Stimulated activated CD4-positive, alpha-beta T cell treated with anti-CD3 and anti-CD28 coated beads, Interleukin-12 subunit alpha, Interleukin-12 subunit beta, amount 100 ng/mL, for 4 hours (primary cell): ENCODE measurements at places on chromosomes 1 and 21.

- no peak for DNase-seq
These were observed 2.5 kb downstream of the PPT1 start for GRCh38 chr1:40094466-40095110.

- no peak for DNase-seq
These were observed 12.6 kb upstream of the CD34 start for GRCh38 chr1:207923561-207923960.

DNA sequence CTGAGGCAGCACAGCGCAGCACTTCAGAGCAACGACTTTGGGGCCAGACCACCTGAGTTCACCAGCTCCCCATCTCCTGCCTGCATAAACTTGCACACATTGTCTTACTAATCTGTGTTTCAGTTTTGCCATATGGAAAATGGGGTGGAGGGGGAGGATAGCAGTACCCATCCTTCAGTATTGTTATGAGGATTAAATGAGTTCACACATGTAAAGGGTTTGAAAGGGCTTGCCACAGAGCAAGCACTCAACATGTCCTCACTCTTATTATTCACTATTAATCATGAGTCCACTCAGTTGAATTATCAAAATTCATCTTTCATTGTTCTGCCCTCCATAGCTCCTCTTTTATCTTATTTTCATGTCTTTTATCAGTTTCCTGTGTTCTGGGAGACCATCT, 40.1 kb upstream of the BMP8B start:
- no peak for DNase-seq

DNA sequence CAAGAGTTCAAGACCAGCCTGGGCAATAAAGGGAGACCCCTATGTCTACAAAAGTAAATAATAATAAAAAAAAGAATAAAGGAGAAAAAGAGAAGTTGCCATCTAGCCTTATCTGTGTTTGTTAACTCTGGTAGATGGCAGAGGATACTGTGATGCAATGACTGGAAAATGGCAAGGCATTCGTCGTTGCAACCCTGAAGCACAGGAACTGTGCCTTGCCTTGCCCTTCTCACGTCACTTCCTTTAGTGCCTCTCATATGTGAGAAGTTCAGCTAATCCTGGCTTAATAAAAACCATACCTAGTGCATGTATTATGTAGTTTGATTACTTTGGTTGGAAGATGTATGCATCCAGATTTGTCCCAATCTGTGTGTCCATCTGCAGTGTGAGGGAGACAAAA, 25.8 kb upstream of the PIGC start:
- no peak for DNase-seq

DNA sequence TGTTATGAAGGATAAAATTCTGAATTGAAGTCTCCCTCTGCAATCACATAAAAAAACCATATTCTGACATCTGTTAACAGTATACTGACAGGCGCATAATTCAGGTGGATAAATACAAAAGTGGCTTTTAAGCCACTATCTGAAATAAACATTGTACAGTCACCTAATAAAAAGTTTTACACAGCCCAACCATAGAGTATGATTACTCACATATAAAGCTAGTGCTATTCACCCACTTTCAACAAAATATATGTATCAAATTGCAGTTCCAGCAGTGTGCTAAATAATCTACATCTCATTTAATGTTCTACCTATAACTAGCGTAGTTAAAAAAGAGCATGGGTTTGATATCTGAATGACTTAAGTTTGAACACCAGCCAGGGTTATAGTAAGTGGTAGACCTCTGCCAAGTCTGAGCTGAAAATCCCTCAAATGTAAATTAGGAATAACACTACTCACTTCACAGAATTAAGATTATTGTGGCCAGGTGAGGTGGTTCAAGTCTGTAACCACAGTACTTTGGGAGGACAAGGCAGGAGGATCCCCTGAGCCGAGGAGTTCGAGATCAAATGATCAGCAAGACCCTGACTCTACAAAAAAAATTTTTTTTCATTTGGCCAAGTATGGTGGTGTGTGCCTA, 3.9 kb downstream of the EGLN1 start:
- no peak for DNase-seq

- peak; percentile 54 for DNase-seq
These were observed 17.7 kb downstream of the PTPRC start for GRCh38 chr1:198656500-198656932.

- no peak for DNase-seq
These were observed 104.0 kb downstream of the BRINP2 start for GRCh38 chr1:177274687-177275211.

GRCh38 chr1:157162345-157162744, 24.1 kb upstream of the ETV3 start:
- DNase-seq: no peak

DNA sequence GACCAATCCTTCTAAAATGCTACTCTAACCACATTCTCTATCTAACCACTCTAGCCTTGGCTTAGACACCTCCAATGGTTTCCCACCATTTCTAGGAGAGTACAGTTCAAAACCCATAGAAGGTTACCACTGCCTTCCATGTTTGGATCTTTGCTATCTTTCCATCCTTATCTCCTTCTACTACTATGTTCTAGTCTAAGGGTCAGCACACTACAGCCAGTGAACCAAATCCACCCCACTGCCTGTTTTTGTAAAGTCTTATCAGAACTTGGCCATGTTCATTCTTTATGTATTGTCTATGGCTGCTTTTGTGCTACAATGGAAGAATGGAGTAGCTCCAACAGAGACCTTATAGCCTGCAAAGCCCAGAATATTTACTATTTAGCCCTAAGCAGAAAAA, 6.2 kb downstream of the MTF1 start:
- no peak for DNase-seq

GRCh38 chr21:15688016-15688415, 41.8 kb upstream of the USP25 start:
- DNase-seq: no peak

GRCh38 chr1:14339288-14339687, 259.2 kb upstream of the KAZN start:
- no peak for DNase-seq

GRCh38 chr21:45302082-45303061, 14.7 kb upstream of the POFUT2 start:
- peak; percentile 29 for DNase-seq
